NCI-H2171 (cell line): ENCODE measurements at places on chromosomes 11 and 22.

DNA sequence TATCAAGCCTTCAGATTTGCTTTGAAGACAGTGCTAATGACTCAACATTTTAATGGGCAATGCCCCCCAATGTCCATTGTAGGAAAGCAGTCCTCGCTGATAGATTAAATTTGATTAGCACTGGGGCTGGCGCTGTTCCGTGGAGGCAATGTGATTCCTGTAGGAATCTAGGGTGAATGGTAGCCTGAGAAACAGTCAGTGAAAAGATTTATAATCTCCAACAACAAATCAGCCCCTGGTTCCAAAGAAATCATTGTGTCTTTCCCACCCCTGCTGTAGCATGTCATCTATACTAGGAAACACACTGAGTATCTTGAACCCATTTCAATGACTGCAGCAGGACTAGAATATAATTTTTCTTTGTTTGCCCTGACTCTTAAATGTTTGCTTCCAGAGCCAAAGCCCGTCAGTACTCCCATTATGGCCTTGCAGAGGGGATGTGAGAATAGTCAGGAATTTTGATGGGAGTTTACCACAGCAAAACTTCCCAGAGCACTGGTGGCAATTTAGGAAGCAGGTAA, 36.1 kb downstream of the MPPED2 start:
- no peak for DNase-seq

- DNase-seq, result no peak
Measured at GRCh38 chr22:46697811-46698515, 40.1 kb downstream of the CERK start.

DNA sequence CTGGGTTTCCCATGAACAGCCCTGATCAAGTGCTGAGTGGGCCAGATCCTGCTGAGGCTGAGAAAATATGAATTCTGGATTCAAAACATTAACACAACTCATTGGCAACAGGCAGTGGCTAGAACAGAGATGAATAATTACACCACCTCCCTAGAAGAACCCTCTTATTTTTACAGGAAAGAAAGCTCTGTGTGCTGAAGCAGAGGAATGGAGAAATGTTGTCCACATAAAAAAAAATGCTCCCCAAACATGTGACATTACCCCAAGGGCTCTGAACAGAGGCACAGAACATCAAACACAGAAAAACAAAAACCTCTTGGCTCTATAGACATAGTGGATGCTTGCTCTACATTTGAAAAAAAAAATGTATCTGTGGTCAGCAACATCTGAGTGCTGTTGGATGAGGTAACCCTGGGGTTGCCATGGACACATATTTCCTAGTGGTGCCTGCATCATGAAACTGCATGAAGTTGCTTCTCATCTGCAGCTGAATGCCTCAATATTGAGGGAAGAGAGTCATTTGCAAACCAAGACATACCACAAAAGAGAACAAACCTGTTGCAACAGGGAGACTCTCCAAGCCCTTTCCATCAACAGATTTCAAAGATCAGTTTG, 98.8 kb downstream of the SNX19 start:
- DNase-seq, result no peak

DNA sequence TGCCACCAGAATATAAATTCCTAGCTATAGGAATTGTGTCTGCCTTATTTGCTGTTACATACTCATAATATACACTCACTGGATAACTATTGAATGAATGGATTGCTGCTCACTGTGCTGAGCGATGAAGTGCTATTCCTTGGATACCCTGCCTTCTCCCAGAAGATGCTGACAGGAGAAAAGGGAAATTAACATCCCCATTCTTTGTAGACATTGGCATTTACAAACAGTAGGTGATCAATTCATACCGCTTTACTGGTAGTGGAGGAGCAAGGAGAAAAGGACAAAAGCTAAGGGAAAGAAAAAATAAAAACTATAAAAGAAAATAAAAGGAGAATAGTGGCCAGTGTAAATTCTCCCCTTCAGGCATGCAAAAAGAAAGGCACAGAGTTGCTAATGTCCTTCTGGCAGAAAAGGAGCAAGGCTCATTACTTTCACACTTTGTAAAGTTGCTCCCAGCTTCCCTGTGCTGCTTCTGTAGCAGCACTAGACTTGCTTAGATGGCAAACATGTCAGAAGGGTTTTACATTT, 183.0 kb downstream of the LUZP2 start:
- DNase-seq, result no peak

- DNase-seq, result no peak
Measured at GRCh38 chr11:46408407-46408986, 16.9 kb upstream of the CHRM4 start.

DNA sequence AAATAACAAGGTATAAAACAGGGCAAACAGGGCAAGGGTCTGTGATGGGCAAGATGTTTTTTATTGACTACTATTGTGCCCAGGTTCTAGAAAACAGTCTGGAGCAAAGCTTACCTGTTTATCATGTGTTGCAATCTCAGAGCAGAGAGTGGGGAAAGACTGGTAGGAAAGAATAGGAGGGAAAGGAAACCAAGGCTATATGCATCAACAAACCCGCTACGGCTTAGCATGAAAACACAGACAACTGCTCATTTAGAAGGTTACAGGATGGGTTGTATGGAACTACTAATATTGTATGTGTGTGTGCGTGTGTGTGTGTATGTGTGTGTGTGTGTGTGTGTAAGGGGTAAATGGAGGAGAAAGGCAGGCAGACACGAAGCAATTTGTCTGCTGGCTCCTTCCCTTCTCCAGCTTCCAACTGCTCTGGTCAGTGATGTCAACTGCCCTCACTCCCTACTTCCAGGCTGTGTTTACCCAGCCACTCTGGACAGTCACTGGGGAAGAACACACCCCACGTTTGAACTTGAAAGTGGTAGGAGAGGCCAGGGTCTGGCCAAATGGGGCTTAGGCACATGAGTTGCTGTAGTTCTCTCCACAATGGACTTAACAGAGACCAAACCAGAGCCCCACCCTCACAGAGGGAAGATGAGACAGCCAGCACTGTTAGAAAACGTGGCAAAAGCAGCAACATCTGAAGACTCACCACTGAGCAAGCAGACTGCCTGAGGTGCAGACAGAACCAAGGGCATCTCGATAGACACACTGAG, 47.0 kb downstream of the GAB2 start:
- DNase-seq, result no peak

DNA sequence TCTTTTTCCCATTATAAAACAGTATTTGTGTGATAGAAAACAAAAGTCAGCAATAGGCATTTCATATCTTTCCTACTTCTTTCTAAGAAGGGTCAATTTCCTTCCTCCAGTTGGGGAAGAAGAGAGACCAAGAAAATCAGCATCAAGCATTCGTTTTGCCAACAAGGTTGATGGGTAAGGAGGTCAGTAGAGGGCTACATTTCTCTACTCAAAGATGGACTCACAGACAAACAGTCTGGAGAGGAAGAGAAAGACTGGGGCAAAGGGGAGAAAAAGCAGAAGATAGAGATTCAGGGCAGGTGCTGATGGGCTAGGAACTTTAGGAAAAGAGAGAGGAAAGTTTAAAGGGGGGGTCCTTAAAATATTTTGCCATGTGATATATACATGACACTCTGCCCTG, 8.6 kb upstream of the MTNR1B start:
- DNase-seq, result no peak

DNA sequence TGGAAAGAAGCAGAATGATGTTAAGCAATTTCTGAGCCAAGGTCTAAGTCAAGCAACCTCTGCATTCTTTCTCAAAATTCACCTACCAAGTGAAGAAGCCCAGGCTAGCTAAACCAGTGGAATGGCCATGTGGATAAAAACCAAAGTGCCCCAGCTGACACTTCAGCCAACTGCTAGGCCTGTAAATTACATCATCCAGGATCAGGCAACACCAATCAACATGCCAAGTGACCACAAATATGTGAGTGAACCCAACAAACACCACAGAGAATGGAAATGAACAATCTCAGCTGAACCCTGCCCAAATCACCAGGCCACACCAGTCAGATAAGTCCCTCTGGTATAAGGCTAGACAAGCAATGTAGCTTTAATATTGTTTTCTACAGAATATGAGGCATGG, 25.1 kb upstream of the FJX1 start:
- DNase-seq, result no peak

- no peak for DNase-seq
Measured at GRCh38 chr22:46632646-46633249, 12.6 kb downstream of the GRAMD4 start.

DNA sequence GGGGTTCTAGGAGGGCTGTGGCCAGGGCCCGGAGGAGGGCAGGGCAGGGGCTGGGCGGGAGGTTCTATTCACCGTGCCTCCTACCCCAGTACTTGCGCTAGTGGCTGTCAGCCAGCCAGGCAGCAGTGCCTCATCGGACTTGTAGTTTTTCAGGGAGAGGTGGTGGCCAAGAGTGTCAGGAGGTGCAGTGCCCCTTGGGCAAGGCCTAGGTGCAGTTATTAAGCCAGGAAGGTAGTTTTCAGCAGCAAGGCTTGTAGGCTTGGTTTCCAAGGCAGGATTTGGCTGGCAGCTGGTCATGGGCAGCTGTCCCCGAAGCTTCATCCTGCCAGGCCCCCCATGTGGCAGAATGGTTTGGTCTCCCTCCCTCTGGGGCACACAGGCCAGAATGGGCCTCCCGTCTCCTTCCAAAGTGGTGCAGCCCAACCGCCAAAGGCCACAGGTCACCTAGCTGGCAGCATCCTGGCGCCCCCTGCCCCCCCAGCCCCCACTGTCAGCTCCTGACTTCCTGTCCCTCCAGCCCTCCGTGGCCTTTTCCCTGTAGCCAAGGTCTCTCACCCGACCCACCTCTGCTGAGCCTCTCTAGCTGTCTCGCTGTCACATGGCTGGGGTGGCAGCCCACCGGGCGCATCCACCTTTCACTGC, 8.5 kb downstream of the CCDC88B start:
- no peak for DNase-seq

DNA sequence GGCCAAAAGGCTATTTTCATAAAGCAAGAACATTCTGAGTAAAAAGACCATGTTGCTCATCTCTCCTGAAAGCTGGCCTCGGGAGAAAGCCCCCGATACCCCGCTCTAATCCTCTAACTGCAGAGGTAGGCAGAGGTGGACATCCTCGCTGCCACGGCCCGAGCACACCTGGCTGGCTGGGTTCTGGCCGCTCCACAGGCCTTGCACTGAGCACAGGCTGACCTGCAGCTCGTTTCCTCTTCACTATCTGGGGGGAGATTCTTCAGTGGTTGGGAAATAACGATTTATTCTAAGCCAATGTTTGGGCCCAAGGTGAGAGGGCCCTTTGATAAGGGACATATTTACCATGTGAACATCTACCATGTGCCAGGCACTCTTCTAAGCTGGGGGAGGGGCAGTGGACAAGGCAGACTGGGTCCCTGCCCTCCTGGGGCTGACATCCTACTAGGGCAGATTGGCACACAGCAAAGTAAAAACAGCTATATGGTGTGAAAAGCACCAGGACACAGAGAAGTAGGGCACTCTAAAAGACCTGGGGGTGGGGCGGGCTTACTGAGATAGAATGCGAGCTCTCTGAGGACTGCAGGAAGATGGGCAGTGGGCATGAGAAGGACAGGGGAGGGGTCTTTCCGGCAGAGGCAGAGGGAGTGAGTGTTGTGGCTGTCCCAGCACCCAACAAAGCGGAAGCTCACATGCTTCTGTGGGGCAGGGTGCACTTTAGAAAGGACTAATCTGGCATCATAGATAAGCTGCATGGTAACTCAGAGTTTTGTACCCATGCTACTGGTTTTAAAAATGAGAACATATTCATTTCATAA, 65.5 kb upstream of the ARFGAP3 start:
- no peak for DNase-seq

DNA sequence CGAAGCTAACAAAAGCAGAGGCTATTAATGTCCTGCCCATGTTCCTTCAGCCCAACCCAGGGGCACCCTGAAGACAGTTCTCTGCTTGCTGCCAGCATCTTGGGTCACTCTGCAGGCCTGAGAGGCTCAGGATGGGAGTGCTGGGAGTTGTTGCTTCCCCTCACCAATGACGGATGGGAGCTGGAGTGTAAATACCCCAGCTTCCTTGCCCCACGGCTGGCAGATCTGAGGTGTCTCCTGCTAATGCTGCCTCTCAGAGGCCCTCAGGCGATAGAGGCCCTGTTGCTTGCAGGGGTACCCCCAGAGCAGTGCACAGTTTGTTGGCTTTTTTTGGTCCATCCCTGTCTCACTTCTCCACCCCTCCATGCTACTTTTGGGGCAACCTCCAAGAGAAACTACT, 32.9 kb downstream of the IFT27 start:
- DNase-seq, result no peak

DNA sequence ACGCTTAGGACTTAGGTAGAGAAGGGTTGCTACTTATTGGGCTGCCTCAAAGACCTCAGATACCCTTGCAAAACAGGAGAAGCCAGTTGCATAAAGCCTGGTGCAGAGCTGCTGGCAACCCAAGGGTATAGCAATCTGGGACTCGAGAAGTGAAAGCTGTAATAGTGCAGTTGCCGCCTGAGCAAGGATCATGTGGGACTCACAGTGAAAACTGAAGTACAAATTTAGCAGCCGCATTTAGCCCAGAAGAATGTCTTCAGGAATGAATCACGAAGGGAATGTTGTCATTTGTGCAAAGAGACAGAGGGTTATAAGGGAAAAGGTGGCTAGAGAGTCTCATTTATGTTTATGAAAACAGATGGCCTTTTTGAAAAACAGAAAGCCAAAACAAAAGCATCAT, 267.2 kb downstream of the TENM4 start:
- no peak for DNase-seq

GRCh38 chr11:1819074-1819473, 15.7 kb upstream of the SYT8 start:
- DNase-seq, result no peak

DNA sequence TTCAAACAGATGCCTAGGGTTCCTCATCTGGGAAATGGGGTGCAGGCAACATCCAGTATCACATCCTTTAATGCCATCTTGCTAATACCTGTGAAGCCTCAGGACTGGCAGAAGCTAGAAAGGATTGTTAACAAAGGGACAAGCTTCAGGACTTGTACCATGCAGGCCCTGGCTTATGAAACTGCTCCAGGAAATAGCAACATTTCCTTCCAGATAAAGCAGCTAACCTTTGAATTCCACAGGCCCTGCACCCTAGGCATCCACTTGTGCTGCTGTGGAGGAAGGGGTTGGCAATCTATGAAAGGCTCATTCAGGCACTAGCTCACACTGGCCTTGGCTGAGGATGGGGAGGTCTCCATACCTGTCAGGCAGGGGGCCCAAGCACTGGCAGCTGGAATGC, 87.2 kb downstream of the BTBD10 start:
- DNase-seq, result no peak
